Dorsolateral prefrontal cortex (tissue), 122 donors: ENCODE measurements at places on chromosomes 16 and 17. TPM values are rescaled to one million over a fixed set of nuclear protein-coding genes. Genes with fewer than 3 reads are reported as not detected.

The KRTAP4-5 gene
- total RNA-seq: not detected

The PIRT gene
- total RNA-seq: 6.2 TPM

The HS3ST2 gene
- 40.0 TPM for total RNA-seq

The CCL8 gene
- not detected for total RNA-seq

The CDC27 gene
- total RNA-seq: 159 TPM

The FOXN1 gene
- total RNA-seq: not detected

The KCNJ16 gene
- total RNA-seq: 16.4 TPM

The DUSP14 gene
- 18.3 TPM for total RNA-seq

The DOC2A gene
- total RNA-seq: 81.5 TPM

The CCL5 gene
- total RNA-seq: not detected

The KRT27 gene
- total RNA-seq: not detected

The PLEKHH3 gene
- 10.4 TPM for total RNA-seq

The NOG gene
- total RNA-seq: 2.9 TPM

The CIBAR2 gene
- total RNA-seq: not detected

The SDR42E1 gene
- total RNA-seq: not detected

The TOM1L2 gene
- 229 TPM for total RNA-seq

The CPNE7 gene
- 21.6 TPM for total RNA-seq

The CD300A gene
- total RNA-seq: 3.8 TPM

The UNC13D gene
- total RNA-seq: 14.9 TPM

The NDUFB10 gene
- 120 TPM for total RNA-seq

The C17orf78 gene
- total RNA-seq: not detected

The CRISPLD2 gene
- total RNA-seq: 17.0 TPM

The WFIKKN2 gene
- total RNA-seq: 2.1 TPM
